ENCODE measurements at places on chromosomes 6 and 20.
A peak's percentile ranks its signal among the peaks of the same experiment; 100 is the strongest.

DNA sequence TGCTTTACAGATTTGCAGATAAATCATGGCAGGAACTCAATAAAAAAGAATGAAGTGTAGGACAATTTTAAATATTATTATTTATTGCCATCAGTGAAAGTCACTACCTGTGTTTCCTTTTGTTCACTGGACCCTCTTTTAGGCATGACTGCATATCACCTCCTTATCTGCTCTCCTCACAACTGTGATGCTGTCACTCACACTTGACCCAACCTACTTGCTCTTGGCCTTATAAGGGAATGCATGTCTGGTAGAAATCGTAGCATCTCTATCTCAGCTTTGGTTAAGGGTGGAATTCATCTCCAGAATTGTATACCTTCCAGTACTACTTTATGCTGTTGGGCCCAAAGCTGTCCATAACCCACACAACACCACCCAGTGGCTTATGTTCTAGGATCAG is 47.6 kb upstream of the RNF144B start:
- DNase-seq = no peak

DNA sequence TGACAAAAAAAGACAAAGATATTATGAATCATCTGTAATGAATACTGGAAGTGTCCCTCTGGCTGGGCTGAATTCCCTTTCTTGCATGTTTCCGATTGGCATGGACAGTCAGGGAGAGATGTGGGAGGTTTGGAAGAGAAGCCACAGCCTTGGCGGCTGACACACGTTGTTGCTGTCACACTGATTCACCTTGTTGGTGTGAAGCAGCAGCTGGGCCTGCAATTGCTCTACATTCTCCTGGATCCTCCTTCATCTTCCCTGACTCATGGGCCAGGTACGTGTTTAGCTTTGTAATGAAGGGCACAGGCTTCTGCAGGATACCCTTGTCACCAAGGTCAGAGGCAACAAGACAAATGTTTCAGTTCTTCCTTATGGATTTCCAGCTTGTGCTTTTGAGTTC is 13.4 kb upstream of the SMIM8 start:
- no peak for DNase-seq

DNA sequence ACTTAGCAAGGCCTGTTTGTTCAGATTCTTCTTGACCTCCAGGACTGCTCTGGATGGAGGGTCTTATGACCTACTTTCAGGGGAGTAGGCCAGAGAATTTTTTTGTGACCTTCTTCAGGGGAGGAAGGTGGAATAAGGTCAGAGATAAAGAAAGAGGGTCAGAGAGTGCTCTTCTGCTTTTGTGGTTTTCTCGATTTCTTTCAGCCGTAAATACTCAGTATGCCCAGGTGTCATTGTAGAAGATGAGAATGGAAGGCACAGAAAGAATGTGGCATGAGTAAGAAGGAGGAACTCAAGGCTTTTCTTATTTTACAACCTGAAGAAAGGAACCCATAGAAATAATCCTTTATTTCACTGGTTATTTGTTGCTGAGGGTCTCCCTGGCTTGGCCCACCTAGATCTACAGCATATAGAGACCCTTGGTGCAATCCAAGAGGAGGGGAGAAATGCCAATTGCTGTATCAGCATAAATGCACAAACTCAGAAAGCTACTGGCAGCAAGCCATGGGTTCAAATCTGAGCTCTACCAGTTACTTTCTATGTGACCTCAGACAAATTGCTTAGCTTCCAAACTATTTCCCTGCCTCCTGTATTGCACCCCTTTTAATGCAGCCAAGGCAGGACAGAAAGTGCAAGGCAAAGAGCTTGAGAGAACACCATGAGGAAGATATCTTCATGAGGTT is 68.0 kb downstream of the OLIG3 start:
- DNase-seq = no peak

DNA sequence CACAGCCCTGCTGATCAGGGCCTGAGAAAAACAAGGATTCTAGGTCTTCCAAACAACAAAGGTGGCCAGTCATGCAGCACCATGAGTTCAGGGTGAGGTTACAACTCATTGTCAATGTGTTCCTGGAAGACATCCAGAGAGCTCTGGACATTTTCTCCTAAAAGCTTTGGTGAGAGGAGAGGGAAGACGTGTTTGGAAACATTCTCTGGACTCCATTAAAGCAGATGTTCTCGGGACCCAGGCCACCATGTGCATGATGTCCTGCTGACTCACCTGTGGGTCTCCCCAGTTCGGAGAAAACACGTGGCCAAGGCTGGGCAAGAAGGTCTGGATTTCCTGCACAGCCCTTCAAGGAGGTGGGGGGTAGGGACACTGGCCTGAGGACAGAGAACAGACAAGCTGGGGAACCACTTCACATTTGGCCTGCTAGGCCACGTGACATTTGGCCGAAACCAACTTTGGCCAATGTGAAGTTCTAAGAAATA is 61.6 kb downstream of the KCNB1 start:
- DNase-seq = peak; percentile 91

DNA sequence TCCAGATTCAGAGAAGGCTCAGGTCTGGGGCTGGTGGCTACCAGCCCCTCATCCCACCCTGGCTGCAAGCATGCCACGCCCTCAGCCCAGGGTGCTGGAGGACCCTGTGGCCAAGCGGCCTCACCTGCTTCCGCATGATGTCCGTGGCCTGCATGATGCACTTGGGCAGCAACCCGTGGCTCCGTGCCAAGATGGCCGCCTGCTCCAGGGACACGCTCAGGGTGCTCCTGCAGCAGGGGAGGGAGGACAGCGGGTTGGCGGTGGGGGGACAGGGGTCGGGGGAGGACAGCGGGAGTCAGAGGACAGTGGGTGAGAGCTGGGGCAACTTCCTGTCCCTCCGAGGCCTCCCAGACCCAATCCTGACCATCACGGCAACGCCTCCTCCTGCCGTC is 200.1 kb downstream of the PREX1 start:
- no peak for DNase-seq

- DNase-seq = no peak
Observed at GRCh38 chr20:19256085-19256484, 43.6 kb downstream of the SLC24A3 start.

DNA sequence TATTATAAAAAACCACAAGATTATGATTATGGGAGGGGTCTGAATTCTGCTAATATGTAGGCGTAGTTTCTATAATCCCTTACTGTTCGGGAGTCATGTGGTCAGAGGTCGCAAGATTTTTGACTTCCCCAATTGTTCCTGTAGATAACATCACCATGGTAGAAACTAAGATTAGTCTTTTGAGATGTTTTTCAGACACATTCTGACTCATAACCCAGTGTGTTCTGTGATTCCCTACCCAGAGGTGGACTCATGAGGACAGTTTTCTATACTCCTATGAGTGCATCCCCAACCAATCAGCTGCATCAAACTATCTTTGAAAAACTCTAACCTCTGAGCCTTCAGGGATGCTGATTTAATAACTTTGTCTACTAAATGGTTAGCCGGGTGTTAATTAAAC is 175.5 kb downstream of the RFPL4B start:
- no peak for DNase-seq

DNA sequence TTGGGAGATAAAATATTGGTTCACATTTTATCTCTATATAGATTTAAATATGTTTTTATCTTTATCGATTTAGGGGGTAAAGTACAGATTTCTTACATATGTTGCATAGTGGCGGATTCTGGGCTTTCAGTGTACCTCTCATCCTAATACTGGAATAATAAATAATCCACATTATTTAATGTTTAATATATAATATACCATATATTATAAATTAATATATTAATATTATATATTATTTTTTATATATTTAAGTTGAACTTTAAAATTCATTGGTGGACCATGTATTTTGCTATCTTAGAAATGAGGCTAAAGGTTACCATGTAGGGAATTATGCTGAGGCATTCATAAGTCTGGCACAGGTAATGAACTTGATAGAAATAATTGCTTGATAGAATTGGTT is 89.6 kb upstream of the POPDC3 start:
- no peak for DNase-seq

DNA sequence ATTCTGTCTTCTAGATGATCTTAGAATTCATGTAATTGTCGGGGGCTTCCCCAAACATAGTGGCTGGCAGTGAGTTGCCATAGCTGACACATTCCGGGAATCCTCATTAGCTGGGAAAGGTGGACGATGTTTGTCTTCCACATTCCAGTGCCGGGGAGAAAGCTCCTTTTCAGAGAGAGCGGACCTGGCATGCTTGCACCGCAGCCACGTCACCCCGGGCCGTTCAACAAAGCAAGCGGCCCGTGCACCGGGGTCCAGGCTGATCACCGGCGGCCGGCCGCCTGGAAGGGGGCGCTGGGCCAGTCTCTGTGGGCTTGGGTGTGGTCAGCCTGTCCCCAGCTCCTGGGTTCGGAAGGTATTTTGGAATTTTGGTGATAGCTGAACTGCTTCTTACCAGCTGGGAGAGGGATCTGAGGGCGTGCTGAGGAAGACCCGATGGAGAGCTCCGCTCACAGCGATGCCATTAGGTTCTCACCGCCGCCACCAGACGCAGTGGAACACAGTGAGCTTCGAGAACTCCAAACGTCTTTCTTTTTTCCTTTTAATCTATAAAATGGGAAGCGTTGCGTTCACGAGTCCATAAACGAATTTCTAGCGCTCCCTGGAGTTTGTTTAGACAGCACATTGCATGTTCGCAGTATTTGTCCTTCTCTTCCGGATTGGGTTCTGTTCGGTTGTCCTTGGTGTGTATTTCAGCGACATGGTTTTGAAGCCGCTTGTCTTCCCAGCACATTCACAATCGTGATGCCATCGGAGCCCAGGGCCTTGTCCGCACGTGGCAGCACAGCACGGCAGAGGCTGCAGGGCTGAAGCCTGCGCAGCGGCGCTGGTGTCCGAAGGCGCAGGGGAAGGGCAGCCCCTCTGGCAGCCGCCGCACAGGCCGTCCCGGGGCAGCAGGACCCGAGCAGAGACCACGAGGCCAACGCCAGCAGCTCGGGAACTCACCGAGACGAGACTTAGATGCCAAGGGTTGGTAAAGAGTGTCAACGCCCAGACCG is 557.6 kb downstream of the QKI start:
- DNase-seq = no peak

GRCh38 chr6:119521251-119521650 is 171.7 kb upstream of the MAN1A1 start:
- DNase-seq = no peak

- DNase-seq = no peak
Observed at GRCh38 chr6:83270971-83271719, 78.0 kb downstream of the RWDD2A start.

DNA sequence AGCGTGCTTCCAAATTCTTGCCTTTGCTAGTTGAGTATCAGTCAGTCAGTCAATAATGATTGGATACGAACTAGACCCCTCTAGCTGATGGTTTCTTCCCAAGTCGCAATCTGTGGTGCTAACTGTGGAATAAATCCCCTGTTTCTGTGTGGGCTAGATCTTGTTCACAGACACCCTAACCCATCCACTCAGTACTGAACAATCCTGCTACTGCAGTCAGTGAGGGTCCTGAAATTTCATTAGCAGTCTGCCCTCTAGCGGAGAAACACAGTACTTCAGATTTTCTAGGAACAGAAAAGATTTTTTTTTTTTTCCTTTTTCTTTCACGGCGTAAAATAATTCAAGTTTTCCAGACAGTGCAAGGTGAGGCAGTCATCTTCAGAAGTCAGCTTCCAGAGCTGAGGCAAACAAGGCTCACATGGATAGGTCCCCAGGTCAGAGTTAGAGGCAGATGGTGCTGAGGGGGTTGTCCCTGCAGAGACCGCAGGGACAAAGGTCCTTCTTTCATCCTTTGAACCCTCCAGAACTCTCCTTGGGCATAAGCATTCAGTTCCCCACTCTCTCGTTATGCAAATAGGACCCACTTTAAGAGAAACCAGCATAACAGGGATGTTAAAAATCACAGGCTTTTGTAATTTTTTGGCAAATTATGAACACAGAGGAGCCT is 119.6 kb downstream of the SCML4 start:
- DNase-seq = no peak

- no peak for DNase-seq
Observed at GRCh38 chr6:38527371-38527770, 112.4 kb downstream of the BTBD9 start.

GRCh38 chr20:47857569-47858464 is 72.5 kb upstream of the SULF2 start:
- no peak for DNase-seq

DNA sequence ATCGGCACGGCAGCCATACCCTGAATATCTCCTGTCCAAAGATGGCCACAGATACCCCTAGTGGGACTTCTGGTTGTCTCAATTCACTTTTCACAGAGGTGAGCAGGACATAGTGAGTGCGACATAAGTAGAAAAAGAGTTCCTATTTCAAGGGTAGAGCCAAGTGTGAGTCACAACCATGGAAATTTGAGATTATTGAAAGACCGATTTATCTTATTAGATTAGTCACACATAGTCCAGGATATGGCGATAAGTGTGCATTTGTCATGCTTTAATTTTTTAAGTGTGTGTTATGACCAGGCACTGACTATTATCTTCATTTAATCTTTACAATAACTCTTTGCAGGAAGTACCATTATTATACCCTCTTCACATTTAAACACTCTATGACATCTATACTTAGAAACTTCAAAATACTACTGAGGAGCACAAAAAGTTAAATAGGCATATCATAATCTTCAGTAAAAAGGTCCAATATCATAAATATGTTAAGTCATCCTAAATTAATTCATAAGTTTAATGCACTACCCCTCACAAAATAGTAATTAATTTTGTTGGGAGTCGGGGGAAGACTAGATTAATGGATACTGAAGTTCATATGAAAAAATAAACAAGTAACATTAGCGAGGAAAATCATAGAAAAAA is 13.4 kb upstream of the TNFAIP3 start:
- DNase-seq = no peak

DNA sequence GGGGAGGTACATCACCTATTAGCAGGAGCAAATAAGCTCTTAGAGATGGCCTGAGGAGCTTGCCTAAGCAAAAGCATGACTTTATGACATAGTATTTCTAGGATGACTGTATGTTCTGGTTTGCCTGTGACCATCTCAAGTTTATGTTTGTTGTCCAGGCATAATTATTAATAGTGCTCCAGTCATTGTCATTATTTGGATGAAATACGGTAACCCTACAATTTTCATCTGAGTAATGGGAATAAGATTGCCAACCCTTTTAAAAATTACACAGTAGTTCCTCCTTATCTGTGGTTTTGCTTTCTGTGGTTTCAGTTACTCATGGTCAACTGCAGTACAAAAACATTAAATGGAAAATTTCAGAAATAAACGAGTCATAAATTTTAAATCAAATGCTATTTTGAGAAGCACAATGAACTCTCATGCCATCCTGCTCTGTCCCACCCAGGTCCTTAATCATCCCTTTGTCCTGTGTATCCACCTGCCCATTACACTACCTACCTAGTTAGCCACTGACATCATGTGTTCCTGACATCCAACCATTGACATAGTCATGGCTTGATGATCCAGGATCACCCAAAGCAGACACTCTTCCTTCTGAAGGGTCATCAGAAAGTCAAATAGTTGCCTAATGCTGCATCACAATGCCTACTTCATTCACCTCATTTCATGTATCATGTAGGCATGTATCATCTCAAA is 27.0 kb upstream of the TFB1M start:
- DNase-seq = no peak

GRCh38 chr6:170172825-170173256 is 118.0 kb downstream of the DLL1 start:
- DNase-seq = no peak

GRCh38 chr6:131952886-131953509 is 1.8 kb upstream of the CCN2 start:
- no peak for DNase-seq

- DNase-seq = no peak
Observed at GRCh38 chr6:121436274-121436857, 920 bp downstream of the GJA1 start.

All from gastrocnemius medialis (tissue), 4 donors.